GF-D8 (cell line): ENCODE measurements at places on chromosomes 5 and 9.

GRCh38 chr5:18114151-18114757 is 480.0 kb downstream of the TAF11L14 start:
- DNase-seq = no peak

DNA sequence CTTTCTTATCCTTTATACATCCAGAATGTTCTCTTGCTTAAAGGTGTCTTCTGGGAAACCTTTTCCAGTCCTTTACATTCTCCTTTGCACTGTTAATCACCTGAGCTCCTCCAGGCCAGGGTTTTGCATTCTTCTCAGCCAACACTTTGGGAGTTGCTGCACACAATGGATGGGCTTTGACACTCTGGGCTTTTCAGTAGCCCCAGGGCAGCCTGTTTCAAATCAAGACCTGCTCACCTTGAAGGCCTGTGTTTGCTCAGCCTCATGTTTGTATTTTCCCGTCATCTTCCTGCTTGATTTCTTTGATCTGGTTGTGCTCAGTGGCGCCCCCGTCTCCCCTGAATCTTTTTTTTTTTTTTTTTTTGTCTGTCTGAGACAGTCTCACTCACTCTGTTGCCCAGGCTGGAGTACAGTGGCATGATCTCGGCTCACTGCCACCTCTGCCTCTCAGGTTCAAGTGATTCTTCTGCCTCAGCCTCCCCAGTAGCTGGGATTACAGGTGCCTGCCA is 41.0 kb downstream of the DMRT1 start:
- no peak for DNase-seq

DNA sequence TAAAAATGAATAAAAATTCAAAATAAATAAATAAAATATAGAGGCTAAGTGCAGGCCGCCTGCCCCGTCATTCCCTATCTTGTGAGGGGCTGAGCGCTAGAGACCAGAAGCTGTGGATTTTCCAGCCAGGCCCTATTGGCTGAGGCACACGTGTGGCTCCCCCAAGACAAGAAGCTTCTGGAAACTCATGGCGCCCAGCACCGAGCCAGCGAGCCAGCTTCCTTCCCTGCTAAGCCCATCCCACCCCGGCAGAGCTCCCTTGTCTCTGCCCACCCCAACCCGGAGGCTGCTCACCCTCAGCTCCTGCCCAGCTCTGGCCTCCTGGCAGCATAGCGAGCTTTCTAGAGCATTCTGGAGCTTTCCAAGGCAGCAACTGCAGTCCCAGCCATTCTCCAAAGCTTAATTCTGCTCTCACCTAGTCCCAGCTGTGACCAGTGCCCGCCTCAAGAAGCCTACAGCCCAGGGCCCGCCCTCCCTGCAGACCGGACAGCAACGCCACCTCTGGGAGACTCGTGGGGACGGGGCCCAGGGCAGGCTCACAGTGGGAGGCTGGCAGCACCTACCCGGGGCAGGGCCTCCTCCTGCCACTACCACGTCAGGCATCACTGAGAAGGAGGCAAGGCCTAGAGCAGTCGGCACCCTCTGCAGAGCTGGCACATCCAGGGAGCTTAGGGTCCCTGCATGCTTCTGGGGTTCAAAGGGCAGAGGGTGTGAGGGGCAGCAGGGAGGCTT is 23.2 kb upstream of the TMEM250 start:
- no peak for DNase-seq

DNA sequence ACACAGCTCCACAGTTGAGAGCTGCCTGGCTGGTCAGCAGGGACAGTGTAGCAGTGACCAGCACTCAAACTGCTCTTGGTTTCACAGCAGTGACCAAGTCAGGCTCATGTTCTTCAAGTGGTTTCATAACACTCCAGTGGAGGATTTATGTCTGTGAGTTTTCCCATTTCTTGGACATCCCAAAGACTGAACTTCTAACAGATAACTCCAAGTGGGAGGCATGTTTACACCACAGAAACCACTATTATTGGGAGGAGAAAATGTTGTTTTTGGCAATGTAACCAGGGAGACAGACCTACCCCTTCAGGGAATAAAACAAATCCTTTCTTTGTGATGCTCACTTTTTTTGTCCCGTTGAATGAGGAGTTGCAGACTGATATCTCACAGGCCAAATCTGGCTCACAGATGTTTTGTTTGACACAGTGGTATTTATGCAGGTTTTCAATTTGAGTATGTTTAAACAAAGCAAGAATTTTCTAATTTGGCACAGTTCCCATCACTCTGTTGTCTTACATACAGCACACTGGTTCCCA is 141.5 kb downstream of the RMI1 start:
- DNase-seq = no peak

DNA sequence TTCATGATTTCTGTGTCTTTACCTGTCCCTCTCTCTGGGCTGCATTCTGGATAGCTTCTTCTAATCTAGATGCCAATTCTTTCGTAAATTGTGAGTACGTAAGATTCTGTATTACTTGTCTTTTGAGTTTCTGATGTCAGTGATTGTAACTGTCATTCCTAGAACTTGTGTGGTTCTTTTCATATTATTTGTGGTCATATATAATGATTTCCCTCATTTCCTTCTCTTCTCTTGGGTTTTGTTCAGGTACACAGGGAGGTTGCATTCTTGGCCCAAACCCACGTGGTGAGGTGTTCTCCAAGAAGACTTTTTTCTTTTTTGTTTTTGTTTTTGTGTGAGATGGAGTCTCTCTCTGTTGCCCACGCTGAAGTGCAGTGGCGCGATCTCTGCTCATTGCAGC is 13.8 kb downstream of the UGCG start:
- no peak for DNase-seq
